ENCODE measurements at places on chromosomes 11 and 22.
A peak's percentile ranks its signal among the peaks of the same experiment; 100 is the strongest.

GRCh38 chr11:75582895-75583717 is 21.1 kb downstream of the SERPINH1 start:
- peak; percentile 36 for DNase-seq

GRCh38 chr11:32069361-32070058 is 21.4 kb upstream of the RCN1 start:
- no peak for DNase-seq

DNA sequence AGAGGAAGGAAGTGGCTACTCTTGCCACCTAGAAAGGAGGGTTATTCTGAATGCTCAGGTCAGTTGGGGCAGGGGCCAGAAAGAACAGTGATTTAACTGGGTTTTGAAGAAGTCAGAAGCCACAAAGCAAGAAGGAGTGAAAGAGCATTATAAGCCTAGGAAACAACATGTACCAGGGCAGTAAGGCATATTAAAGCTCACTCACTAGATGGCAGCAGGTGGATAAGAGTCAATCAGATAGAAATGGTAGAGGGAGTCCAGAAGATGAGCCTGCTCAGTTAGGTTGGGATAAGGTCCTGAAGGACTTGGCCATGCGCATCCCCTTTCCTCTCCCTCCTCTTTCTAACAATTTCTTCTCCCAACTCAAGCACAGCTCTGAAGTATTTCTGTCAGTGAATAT is 22.0 kb upstream of the PATE1 start:
- peak; percentile 41 for DNase-seq

DNA sequence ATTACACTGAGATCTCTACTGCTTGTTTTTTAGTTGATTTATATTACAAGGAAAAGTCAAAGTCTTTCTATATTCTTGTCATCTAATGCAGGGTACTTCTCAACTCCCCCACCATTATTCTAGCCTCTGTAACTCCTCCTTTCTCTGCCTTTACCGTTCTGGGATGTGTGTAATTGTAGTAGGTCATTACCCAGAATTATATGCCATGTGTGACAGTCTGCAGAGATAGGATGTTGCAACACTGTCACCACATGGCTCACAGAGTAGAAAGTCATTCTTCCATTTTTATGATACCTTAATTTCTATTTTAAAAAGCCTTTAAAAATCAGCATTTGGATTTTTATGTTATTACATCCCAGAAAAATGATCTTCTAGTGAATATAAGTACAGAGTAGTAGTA is 32.7 kb downstream of the ZNF143 start:
- no peak for DNase-seq

DNA sequence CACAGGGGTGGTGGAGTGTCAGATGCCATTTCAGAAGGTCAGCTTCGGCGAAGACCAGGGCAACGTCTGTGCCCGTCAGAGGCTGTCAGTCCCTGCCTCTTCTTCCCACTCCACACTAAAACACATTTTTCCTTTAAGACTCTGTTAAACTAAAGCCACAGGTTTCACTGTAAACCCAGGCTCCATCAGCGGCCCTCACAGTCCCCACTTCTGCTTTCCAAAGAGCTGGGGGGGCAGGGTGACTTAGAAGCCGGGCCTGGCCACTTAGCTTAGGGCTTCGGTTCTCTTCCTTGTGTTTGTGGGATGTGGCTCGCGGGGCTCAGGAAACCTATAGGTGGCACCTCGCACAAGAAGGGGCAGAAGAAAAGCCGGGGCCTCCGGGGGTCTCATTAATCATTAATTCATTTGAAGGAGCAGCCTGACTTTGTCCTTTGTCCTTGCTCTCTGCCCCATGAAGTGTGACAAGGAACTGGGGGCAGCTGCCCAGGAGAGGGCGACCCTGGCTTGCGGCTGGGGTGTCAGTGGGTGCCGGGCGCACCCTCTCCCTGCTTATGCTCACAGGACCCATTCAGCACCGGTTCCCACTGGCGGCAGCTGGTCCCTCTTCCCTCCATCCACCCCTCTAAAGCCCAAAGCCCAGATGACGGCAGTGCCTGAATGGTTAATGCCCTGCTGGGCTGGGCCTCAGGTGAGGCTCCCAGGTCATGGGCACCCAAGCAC is 4.1 kb downstream of the SLC25A45 start:
- DNase-seq: no peak

DNA sequence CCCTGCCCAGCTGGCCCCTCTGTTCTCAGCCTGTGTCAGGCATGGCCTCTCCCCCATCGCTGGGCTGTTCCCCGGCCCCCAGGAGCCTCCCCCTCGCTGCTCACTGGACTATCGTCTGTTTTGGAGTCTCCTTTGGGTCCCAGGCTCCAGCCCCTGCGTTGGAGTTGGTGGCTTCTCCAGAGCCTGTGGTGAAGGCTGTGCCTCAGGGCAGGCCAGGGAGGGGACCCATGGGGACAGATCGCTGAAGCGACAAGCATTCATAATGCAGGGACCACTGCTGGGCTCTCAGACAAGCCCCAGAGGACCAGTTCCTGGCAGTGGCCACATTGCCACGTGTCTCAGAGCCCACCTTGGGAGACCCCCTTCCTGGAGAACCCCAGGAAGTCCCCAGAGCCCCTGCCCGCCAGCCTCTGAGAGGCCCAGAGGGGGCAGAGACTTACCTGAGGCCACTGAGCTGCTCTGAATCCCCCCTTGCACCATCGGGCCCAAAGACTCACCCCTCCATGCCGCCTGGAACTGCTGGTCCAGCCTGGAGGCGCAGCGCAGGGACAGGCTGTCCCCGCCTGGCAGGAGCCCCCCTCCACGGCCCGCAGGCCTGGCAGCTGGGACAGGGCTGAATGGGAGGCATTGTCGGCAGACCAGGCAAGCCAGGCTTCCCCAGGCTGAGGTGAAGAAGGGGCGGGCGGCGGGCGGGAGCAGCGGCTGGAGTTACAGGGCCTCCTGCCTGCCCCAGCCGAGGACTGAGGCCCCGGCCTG is at the start of gene CHADL:
Gene CHADL (minus strand): TSS at position 555 of the 756 bp plus-strand sequence. CDS start 50 bp downstream, at position 505.
- DNase-seq: peak; percentile 10

GRCh38 chr11:116680349-116681125 is 92.2 kb downstream of the BUD13 start:
- no peak for DNase-seq

- DNase-seq: no peak
These were observed 583.7 kb downstream of the BRD1 start for GRCh38 chr22:49243965-49244364.

DNA sequence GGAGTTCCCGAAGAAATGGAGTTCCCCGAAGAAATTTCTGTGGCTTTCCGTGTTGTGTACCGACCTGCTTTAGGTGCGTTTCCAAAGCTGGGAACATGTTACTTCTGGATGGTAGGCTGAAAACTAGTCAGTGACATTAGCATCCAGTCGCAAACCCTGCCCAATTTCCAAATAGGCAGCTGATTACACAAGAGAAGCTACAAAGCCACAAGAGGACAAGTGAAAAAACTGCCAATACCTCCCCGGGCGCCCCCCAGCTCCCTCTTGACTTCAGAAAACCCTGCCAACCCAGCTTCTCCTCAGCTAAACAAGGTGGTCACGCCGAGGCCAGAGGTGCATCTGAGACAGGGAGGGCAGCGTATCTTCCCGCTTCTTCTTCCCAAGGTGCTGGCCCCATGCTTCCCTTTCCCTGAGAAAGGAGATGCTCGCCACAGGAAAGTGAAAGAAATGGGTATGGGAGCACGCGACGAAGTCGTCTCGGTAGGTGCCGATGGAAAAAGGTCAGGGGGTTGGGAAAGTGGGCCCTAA is 551 bp downstream of the AGBL2 start:
- no peak for DNase-seq

DNA sequence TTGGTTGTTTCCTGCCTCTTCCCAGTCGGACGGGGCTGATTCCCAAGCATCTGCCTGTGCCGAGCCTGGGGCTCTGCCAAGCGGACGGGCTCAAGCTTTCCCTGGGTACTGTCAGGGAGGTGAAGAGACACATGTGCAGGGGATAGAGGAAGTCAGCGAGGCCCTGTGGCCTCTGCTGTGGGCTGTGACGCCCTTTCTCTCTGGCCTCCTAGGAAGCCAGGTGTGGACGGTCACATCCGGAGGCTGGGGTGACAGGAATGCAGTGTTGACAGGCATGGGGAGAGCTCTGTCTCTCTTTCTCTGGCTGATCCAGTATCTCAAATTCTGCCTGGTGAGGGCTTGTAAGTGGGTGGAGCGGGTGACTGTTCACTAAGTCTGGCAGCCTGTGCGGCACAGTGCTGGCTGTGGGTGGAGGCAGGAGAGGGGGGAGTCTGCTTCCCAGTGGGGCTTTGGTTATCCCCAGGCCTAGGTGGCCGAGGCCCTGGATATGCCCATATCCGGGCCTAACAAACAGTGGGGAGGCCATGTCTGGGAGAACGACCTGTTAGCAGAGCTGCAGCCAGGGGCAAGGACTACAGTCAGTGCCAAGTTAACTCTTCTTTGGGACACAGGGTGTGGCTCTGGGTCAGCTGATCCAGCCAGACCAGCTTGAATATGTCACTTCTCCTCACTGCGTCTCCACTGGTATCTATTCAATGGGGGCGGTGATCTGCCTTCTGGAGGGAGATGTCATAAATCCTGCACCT is 1.9 kb downstream of the KCTD17 start:
- DNase-seq: no peak

DNA sequence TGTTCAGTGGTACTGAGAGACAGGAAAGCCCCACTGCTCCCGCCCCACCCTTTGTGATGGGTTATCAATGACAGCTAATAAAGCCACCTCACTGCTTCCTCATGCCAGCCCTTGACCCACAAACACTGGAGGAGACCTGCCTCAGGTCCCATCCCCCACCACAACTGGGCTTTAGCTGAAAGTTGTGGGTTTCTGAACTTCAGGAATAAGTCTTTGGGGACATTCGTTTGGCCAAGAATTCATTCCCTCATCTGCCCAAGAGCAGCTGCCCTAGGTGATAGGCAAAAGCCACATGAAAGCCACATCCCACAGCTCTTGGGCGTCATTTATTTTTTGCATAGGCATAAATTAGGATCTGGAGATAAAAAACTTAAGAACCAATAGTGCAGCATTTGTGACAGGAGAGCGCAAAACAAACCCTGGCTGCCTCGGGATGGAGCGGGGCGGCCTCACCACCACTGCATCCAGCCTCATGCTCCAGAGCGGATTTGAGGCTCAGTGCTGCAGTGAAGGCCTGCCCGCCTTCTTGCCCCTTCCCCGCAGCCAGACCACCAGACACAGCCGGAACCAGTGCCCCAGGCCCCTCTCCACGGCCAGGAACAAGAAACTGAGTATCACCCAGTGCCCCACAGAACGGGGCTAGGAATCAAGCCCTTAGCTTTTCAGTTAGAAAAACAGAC is 21.2 kb downstream of the SUN2 start:
- DNase-seq: no peak

Data from NCI-H526 treated with DMSO at 0.1 percent for 48 hours (cell line).